HTR-8/SVneo (cell line): ENCODE measurements at places on chromosomes 3 and 15.

GRCh38 chr15:63457379-63457778, 47.0 kb upstream of the USP3 start:
- DNase-seq = no peak

DNA sequence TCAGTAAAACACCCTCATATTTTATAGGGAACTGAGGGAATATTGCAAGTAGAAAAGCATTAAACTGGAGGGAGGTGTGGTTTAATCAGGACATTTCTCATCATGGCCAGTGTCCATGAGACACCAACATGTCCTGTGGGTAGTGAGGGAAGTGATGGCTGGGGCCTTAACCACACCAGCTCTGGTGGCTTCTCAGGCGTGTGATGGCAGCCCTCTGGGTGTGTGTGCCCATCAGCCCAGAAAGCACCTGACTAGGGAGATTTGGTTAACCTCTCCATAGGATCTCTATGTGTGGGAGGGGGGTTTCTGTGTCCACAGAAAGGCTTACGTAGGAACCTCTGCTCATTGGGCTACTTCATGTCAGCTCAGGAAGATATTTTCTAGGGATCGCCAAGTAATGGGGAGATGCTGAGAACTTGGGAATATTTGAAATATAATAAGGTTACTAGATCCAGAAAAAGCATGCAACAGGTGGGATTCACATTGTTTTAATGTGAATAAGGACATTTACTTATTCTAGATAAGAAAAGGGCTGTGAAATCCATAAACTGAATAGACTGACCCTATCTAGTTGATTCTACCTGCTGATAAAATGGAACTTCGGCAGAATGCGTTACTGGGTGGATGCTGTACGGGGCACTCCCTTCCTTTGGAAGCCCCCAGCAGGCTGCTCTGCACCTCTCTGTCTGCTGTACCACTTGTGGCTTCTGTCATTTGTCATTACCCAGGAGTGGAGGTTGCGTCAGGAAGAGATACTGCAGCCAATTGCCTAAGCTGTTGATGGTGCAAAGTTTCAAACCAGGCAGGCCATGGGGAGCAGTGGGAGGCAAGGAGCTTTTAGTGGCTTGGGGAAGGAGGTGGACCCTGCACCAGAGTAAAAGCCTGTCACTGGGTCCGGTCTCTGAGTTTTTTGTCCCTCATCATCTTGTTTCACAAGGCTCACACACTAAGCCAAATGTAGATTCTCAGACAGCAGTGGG, 21.5 kb downstream of the PDHB start:
- no peak for DNase-seq

DNA sequence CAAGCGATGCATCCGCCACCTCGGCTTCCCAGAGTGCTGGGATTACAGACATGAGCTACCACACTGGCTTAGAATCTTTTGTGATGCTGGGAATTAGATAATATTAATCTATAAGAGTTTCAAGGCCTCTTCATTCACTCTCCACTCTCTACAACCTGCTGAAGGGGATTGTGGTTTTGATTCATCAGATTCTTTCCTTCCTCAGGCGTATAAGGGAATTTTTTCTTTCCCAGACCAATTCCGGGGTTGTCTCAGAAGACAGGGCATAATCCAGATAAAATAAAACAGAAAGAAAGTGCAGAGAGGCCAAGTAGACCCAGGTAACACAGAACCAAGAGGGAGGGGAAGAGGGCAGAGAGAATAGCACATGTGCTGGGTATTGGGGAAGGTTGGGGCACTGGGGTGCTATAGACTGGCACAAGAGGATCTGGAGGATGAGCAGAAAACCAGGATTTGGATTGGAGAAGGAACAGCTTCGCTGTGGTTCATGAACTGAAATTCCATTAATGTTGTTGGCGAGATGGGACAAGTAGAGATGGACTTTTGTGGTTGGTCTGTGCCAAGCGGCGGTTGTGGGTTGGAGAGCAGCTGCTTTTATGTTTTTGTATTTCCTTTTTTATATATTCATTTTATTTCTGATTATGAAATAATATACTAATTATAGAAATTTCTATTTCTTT, 12.8 kb downstream of the ARL6IP5 start:
- DNase-seq = no peak

- no peak for DNase-seq
Observed at GRCh38 chr3:195537995-195538394, 5.1 kb downstream of the PPP1R2 start.

- no peak for DNase-seq
Observed at GRCh38 chr3:117282566-117282965, 573.0 kb downstream of the TUSC7 start.

- DNase-seq = no peak
Observed at GRCh38 chr3:191008074-191008473, 145.6 kb upstream of the GMNC start.

GRCh38 chr3:170572665-170573253, 13.1 kb downstream of the SLC7A14 start:
- DNase-seq = peak; percentile 51

- no peak for DNase-seq
Observed at GRCh38 chr3:67713764-67714469, 59.5 kb upstream of the SUCLG2 start.

- no peak for DNase-seq
Observed at GRCh38 chr3:48187579-48188265, 495 bp downstream of the CDC25A start.

GRCh38 chr3:40869939-40870338, 329.4 kb upstream of the CTNNB1 start:
- DNase-seq = no peak

DNA sequence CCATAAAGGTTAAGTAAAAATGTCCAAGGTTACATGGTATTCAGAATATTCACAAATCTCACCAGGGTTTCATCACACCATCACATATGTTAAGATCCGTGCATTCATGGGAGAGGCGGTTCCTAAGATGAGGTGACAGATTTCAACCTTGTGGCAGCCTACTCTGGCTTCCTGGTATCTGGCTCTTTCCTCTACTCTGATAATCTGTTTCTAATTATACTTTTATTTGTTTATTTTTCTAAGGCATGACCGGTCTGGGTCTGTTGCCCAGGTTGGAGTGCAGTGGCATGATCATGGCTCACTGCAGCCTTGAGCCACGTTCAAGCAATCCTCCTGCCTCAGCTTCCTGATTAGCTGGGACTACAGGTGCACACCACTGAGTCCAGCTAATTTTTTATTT, 34.4 kb downstream of the RAF1 start:
- no peak for DNase-seq

GRCh38 chr3:39327053-39327745, 2.3 kb upstream of the CCR8 start:
- DNase-seq = no peak

- DNase-seq = no peak
Observed at GRCh38 chr3:174122411-174122810, 724.9 kb downstream of the NLGN1 start.

DNA sequence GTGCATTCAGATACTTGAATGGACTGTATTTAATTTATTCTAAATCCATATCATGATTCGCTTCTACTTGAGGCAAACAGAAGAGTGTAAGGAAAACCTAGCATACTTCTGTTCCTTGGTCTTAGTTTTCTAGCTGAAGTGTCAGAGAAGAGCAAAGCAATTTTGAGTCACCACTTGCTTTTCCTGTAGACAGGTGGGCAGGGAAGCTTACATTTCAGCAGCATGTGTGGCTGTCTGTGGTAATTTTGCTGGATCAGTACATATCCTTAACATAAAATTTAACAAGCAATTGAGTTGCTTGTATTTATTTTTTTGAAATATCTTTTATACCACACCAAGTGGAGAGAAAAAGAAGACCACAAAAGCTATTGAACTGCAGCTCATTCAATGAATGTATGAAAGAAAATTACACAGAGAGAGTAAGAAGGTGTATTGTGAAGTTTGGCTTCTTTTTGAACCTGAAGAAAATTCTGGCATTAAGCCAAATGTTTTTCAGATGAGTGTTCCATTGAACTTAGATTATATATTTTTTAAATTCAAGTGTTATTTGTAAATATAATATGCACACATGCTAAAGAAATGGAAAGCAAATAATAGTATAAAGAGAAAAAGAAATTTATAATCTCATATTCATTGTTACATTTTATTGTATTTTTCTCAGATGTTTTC, 747.6 kb downstream of the NAALADL2 start:
- DNase-seq = no peak

DNA sequence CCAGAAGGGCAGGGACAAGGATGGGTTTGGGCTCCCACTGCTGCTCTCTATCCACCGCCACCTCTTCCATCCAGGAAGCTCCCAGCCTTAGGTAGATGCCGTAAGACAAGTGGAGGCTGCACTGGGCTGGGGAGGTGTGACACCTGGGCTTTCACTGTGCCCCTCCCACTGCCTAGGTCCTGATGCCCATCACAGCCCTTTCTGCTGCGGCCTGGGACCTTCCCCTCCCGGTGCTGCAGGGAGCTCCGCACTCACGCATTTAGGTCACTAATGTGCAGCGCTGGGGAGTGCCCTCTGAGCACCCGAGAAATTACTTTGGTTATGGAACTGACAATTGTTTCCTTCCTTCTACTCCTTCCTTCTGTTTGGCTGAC, 850 bp downstream of the LTF start:
- no peak for DNase-seq

GRCh38 chr3:13393427-13394360, 26.4 kb downstream of the NUP210 start:
- DNase-seq = no peak

DNA sequence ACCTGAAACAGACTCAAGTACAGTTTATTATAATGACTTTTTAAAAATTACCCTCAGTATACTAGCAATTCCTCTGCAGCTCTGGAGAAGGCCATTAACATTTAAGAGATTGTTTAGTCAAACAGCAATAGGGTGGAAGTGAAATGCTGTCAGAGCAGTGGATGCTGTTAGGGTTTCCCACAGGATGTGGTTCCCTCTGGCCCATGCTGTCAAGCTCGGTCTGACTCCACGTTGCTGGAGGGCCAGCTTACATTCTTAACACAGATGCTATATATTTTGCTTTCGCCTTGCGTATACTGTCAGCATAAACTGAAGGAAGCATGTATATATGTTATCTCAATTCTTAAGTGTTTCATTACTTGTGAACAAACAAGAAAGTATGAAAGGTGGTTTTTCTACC, 231.1 kb upstream of the COL8A1 start:
- no peak for DNase-seq

- no peak for DNase-seq
Observed at GRCh38 chr3:62238431-62238830, 134.9 kb downstream of the FEZF2 start.

- no peak for DNase-seq
Observed at GRCh38 chr15:92034227-92034626, 180.7 kb downstream of the SLCO3A1 start.

GRCh38 chr3:156098437-156099035, 21.8 kb upstream of the KCNAB1 start:
- DNase-seq = no peak

DNA sequence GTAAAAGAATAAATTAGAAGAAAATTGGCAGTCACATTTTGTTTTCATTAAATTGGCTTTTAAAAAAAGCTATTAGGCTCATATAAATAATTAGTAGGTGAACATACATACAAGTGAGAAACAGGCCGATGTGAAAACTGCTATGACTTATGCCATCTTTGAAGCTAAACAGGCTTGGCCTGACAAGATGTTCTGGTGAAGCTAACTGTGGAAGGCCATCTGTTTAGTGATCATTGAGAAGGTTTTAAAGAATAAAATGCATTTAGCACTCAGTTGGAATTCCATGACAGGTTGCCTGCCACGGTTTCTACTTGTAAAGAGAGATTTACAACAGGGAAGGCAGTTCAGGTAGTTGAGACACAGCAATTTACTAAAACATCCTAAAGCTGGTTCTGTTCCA, 264.0 kb upstream of the AGTR1 start:
- DNase-seq = no peak

- no peak for DNase-seq
Observed at GRCh38 chr15:70265466-70265978, 167.8 kb upstream of the TLE3 start.

DNA sequence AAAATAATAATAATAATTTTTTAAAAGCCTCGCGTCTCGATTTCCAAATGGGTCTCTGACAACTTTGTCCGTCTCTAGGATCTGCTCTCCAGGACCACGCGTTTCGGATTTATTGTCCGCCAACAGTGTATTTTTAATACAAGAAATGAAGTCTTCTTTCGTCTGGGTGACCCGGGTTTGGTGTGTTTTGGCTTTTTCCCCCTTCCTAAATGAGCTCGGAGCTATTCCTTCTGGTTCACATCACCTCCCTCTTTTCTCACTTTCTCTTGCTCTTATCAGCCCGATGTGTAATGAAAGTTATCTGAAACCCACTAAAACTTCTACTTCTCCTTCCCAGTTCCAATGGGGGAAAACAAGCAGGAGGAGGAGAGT, 516.7 kb downstream of the MECOM start:
- DNase-seq = peak; percentile 10

DNA sequence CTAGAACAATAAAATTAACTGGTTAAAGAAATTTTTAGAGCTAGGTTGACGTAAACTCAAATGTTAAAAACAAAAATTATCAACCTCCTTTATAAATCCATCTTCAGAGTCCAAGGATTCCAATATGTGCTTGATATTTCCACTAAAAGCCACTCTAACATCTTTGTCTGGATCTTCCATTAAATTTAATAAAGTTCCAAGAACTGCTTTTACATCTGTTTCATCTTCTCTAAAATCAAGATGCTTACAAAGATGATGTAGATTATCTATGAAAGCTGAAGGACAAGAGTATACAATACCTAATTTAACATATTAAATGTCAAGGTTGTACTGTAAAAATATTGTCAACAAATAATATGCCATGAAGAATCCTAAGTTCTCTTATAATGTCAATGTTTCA, 24.8 kb downstream of the ATR start:
- DNase-seq = no peak

DNA sequence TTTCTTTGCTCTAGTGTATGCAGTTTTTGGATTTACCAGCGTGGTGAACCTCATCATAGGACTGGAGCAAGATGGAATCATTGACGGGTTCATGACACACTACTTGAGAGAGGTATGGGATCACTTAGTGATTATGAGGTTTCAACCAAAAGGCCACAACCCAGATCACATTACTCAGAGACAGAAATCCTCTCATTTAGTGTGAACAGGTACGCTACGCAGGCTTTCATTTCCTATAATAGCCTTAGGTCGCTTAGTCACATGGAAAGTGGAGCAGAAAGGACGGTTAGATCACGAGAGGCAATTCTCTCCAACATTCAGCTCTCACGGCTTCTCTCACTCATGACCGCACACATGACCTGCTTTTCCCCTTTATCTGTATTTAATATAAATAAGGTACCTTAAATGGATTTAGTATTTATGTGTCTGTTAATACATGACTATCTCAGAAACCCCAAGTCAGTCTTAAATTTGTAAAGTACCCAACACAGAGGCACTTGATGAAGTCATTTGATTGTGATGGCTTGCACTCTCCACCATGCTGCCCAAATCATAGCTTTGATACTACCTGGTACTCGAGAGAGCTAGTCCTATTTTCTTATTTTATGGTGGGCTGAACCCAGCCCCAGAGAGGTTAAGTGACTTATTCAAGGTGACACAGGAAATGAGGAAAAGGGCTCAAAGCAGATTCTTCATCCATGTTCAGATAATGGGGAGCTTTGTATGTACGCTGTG, 8.6 kb downstream of the TM6SF1 start:
- DNase-seq = no peak
